ENCODE measurements at places on chromosomes 3 and 15. TPM values are rescaled to one million over a fixed set of nuclear protein-coding genes. Genes with fewer than 3 reads are reported as not detected.
A peak's percentile ranks its signal among the peaks of the same experiment; 100 is the strongest.

DNA sequence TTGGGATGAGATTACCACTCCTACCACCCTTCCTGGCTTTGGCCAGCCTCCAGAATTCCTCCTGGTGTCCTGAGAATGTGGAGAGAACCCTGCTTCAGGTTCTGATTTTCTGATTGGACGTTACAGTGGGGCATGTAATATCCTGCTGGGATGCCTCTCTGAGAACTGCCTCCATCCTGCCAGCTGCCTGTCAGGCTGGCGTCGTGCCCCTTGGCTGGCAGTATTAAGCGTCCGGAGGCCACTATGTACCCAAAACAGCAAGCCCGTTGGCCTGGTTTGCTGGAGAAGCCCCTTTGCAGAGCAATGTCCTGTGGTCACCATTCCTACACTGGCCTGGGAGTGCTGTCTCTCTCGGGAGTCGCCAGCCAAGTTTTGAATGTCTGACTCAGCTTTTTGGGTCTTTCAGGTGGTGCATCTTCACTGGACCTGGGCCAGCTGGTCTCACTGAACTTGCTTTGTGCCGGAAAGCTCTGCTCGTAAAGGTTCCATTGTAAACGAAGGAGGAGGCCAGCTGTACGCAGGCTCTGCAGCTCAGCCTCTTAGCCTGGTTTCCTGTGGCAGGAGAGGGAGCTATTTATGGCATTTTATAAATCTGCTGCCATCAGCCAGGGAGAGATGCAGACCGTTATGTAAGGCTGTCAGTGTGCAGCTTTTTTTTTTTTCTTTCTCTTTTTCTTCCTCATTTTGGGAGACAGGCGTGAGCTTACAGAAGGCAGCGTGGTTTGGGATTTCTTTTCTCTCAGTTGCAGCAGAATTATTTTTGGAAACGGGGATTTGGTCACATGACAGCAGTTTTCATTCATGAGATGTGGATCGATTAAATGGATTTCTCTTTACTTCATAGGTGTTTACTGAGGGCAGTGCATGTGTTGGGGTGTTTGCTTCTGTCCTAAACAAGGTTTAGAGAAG lies 19.0 kb upstream of the TRAK1 start:
- DNase-seq, result peak; percentile 94

DNA sequence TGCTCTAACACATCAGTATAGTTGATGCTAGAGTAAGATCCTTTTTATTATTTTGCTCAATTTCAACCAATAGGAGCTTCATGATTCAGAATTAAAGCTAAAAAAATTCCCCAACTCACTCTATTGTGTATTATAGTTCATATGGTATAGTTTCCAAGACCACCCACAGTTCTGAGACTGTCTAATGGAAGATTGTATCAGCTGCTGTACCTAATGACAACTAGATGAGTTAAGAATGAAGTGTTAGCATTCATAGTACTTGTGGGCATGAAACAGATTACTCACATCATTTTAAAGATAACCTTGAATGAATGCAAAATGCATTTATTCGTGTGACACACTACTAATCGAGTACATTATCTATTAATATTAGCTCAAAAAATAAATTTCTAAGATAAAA lies 289.9 kb upstream of the ATP11B start:
- DNase-seq, result no peak

- no peak for DNase-seq
Observed at GRCh38 chr3:183448369-183449128, 20.1 kb upstream of the MCF2L2 start.

- no peak for DNase-seq
Observed at GRCh38 chr3:186782542-186783057, 777 bp upstream of the EIF4A2 start.

- DNase-seq, result no peak
Observed at GRCh38 chr15:60004009-60004845, at the start of gene FOXB1. FOXB1 (plus strand) TSS chr15:60004311; CDS start chr15:60004964, 653 bp downstream.

- DNase-seq, result no peak
Observed at GRCh38 chr3:52401551-52401950, 43.4 kb downstream of the SEMA3G start.

GASK1A gene
- total RNA-seq, result 22.6 TPM

CFAP20DC gene
- total RNA-seq, result 3.3 TPM
